PC-9 (cell line): ENCODE measurements at places on chromosomes 4 and X.

DNA sequence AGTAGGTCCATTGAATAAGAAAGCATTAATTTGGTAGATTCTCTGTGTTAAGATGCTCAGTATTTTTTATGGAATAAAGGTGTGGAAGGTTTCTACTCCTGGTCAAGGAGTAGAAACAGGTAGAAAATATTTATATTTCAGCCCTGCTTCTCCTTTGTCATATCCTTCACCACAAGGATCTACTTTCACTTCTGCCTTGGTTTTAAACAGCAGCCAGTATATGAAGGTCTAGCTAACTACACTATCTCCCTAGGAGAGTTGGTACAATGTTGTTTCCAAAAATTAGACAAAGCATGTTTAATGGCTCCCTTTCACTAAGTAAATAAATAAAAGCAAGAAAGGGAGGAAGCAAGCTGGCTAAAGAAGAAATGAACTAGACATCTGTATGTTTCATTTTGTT lies 44.6 kb upstream of the GYPA start:
- no peak for DNase-seq

- DNase-seq, result no peak
These were observed 25.6 kb upstream of the MTM1 start for GRCh38 chrX:150542846-150543229.

- DNase-seq, result no peak
These were observed 280.2 kb downstream of the ADGRA3 start for GRCh38 chr4:22235698-22236097.

- no peak for DNase-seq
These were observed 59.8 kb upstream of the RELL1 start for GRCh38 chr4:37745946-37746345.

- DNase-seq, result no peak
These were observed 552.9 kb upstream of the PABPC4L start for GRCh38 chr4:134754301-134755019.
